ENCODE measurements at places on chromosomes 13 and 19.

DNA sequence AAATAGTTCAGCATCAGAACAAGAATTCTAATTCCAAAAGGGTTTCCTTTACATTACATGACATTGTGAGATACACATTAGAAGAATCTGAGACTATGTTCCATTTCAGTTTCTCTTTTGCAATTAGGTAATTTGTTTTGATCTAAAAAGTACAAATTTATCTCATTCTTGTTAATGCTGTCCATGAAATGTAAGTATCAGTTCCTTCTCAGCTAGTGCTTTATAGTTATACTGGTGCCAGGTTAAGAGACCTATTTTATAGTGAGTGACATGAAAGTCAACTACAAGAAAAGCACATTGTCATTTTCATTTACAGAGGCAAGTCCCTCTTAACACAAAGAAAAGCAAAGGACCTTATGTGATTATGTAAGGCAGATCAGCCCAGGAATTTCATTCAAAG lies 43.9 kb downstream of the RCBTB2 start:
- no peak for DNase-seq

DNA sequence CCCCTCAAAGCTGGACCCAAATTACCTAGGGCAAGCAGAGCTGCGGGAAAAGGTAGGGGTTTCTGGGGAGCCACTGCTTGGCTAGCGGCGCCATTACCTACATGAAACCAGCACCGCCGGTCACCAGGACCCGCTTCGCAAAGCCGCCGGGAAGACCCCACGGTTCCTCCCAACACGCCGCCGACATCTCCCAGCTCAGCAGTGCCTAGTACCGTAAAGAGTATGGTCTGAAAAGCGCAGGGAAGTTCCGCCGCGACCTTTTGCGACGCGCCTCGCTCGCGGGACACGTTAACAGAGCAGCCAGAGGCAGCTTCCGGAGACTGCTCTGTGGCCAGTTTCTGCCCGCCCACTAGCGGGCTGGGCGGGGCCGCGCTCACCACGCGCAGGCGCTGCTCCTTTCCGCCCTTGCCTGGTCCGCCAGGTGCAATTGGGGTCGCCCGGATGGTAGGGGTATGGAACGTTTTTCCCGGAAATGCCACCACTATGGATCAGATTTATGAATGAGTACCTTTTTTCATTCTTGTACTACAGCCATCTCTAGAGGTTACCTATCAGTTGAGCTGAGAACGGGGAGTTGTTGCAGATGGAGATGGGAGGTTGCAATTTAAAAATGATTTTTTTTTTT lies at the start of gene TGDS:
TSS of gene TGDS (minus strand) at position 203 of the 625 bp plus-strand sequence. CDS start at position 187, 16 bp downstream.
- peak; percentile 86 for DNase-seq

DNA sequence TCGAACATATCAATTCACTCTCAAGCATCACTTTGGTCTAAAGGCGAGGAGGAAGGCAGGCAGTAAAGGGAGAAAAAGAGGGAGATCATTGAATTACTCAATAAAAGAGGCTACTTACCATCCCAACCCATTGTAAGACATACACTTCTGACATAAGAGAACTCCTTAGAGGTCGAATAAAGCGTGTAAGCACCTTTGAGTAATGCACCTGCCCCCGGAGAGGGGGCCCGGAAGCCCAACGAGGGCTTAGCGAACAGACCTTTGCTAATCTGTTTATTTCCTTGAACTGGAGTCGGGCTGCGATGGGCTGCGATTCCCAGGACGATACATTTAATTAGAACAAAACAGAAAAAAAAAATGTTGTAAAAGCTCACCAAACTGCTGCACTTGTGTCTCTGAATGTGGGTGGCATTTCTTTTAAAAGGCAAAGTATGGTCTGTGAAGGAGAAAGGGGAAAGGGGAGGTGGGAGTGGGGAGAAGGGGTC lies 3.0 kb downstream of the ZC3H4 start:
- peak; percentile 42 for DNase-seq

DNA sequence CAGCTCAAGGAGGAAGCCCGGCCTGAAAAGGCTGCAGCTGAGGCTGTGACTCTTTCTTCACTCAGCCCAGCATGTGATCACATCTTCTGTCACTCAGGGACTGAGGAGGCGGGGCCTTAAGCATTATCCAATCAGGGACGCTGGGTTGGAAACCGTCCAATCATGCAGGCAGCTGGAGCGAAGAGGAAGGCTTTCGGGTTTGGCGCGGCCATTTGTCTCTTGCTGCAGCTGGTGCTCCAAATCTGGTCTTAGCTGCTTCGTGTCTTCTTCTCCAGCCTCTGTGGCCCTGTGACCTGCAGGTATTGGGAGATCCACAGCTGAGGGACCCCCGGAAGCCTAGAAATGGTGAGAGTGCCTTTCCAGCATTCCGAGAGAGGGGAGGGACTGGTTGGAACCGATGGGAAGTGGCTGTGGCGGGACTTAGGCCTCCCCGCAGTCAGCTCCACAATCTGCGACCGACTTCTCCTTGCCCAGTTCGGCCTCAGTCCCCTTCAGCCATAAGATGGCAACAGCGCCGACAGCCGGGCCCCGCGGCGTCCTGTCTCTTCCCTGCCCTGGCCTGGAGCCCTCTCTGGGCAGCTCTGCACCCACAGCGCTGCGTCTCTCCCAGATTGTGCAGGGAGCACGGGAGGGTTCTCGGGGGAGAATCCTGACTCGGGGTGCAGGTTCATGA lies at the start of gene ZNF90:
TSS of gene ZNF90 (plus strand) at position 210 of the 673 bp plus-strand sequence. CDS start at position 343, 133 bp downstream.
- DNase-seq, result peak; percentile 93

DNA sequence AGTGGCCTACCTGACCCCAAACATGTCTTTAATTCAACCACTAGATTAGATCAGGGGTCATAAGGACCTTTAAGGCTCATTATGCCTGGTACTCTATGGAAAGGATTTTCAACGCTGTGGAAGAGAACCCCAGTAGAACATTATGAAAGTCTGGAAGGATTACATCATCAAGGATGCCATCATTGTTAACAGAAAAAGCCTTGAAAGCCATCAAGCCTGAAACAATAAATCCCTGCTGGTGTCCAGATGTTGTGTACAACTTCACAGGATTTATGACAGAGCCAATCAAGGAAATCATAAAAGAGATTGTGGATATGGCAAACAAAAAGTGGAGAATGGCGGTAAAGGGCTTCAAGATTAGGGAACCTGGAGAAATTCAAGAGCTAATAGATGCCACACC lies 59.7 kb downstream of the NAA16 start:
- DNase-seq, result no peak

- no peak for DNase-seq
Measured at GRCh38 chr13:20473139-20473538, 52.5 kb downstream of the CRYL1 start.

- no peak for DNase-seq
Measured at GRCh38 chr13:36231236-36231635, 16.9 kb upstream of the SOHLH2 start.

DNA sequence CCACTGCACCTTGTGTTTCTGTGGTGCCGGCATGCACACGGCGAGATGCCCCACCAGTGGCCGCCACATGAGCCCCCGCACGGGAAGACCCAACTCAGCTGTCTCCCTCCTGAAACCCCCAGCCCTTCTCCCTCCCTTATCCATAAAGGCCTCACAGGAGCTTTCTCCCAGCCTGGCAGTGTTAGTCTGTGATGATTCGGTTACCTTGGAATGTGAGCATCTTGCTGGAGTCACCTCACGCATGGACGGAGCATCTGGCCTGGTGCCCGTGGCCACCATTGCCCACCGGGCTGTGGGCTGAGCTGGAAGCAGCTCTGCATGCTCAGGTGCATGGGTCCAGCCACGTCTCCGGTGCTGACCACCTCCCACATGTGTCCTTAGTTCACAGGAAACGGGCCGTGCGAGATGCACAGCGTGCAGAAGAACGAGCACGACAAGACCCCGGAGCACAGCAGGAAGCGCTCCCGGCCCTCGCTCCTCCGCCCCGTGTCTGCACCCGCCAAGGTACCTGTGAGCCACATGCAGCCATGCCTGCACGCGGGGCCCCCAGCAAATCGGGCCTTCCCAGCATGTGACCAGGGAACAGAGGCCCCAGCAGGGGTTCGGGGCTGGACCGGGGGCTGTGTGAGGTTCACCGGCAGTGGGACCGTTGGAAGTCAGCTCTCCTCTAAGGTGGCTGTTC lies 22.0 kb downstream of the SIN3B start:
- no peak for DNase-seq

GRCh38 chr19:53580871-53581835 lies 43.2 kb downstream of the ZNF331 start:
- DNase-seq, result no peak

DNA sequence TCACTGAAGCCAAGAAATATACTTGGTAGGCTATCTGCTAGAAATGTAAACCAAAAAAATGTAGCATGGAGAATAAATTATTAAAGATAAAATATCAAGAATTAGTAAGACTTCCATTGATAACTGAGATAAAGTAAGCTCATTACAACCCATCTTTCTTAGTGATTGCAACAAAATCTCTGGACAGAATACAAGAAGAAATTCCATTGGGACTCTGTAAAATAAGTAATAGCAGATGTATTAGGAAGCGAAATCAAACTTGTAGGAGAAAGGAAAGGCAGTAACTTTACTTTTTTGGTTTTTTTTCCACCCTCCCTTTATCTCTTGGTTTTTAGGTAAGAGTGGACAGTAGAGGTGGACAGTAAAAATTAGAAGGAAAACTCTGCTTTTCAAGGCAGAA lies 605.7 kb downstream of the DACH1 start:
- DNase-seq, result no peak

DNA sequence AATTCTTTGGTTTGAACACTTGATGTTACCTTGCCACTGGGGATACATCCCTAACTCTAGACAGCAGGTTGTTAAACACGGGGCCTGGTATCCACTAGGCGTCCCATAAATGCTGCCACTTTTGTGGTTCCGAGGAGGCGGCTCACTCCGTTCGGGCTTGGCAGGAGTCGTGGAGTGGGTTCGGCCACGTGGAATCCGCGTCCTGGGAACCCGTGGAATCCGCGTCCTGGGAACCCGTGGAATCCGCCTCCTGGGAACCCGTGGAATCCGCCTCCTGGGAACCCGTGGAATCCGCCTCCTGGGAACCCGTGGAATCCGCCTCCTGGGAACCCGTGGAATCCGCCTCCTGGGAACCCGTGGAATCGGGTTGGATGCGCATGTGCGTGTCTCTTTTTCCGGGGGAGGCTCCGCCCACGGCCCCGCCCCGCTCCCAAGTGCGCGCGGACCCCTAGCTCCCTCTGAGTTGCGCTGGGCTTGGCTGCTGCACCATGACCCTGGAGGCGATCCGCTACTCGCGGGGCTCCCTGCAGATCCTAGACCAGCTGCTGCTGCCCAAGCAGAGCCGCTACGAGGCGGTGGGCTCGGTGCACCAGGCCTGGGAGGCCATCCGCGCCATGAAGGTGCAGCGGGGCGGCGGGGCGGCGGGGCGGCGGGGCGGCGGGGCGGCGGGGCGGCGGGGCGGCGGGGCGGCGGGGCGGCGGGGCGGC lies at the start of gene MRI1:
TSS of gene MRI1 (plus strand) at position 422 of the 707 bp plus-strand sequence. CDS start at position 489, 67 bp downstream.
- DNase-seq, result peak; percentile 54

GRCh38 chr13:56713656-56714055 lies 427.1 kb upstream of the PRR20A start:
- DNase-seq, result no peak

- peak; percentile 44 for DNase-seq
Measured at GRCh38 chr19:17309965-17310461, 650 bp downstream of the DDA1 start.

- DNase-seq, result no peak
Measured at GRCh38 chr13:44686531-44686934, 110.4 kb upstream of the TSC22D1 start.

DNA sequence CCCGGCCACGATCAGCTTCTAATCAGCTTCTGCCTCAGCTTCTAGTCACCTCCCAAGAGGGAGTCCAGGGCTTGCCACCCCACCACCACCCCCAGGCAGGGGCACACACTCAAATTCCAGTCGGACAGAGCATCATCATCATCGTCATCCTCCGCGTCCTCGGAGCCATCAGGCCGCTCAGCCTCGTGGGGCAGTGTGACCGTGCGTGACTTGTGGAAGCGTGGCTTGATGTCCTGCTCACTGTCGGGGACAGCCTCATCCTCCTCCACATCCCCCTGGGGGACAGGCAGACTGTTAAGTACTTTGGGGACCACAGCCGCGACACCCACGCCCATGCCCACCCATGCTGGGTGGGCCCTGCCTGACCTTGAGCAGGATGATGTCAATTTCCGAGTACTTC lies 12.5 kb downstream of the TNPO2 start:
- DNase-seq, result no peak

DNA sequence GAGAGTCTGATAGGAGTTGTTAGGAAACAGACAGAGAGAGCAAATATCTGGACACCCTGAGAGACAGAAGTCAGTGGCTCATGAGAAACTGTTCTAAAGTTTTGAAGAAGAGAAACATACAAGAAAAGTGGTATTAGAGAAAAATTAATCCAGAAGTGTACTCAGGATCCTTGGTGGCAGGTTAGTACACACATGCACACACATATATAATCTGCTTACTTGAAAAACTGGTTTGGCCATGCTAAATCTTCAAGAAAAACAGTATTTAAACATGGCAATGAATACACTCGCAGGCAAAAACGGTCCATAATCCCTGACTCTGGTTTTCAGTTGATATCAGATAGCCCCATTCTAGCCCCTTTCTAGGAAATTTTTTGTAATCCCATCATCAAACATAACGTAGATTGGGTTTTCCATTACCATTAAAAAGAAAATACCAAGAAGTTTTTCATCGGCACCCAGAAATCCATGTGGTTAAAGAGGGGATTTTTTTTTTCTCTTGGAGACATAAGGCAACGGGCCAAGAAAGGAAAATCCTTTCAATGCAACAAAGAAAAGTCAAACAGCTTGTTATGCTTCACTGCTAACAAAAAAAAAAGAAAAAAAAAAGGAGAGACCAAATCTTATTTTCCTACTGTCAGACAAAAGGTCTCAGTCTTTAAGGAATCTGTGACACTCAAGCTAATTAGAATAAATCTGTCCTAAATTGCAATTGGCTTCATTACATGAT lies 178.0 kb upstream of the MIR17HG start:
- DNase-seq, result no peak

DNA sequence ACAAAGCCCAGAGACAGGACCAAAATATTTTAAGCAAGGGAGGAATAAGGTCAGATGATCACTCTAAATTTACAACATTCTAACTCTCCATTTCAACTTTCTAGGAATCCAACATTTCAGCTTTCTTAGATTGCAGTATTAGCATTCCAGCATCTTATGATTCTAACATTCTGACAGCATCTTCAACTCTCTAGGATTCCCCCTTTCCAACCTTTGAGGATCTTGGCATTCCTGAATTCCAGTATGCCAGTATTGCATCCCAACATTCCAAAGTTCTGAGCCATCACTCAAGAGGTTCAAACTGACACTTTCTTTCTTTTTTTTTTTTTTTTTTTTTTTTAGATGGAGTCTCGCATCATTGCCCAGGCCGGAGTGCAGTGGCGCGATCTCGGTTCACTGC lies 13.8 kb downstream of the TGFB1 start:
- no peak for DNase-seq

DNA sequence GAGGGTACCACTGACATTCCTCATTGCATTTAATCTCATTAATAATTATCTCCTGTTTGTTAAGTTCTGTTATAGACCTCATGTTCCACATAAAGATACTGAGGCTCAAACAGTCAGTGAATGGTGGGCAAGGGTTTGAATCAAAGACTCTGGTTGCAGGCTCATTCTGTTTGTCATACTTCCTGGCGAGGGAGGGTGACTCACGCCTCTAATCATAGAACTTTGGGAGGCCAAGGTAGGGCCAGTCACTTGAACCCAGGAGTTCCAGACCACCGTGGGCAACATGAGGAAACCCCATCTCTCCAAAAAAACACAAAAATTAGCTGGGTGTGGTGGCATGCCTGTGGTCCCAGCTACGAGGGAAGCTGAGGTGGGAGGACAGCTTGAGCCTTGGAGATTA lies 220.7 kb upstream of the MIR17HG start:
- no peak for DNase-seq

Data from CD4-positive, alpha-beta memory T cell (primary cell).